ENCODE measurements at places on chromosomes 1 and 21. TPM values are rescaled to one million over a fixed set of nuclear protein-coding genes. Genes with fewer than 3 reads are reported as not detected.

The DMRTA2 gene
- total RNA-seq, result not detected

DNA sequence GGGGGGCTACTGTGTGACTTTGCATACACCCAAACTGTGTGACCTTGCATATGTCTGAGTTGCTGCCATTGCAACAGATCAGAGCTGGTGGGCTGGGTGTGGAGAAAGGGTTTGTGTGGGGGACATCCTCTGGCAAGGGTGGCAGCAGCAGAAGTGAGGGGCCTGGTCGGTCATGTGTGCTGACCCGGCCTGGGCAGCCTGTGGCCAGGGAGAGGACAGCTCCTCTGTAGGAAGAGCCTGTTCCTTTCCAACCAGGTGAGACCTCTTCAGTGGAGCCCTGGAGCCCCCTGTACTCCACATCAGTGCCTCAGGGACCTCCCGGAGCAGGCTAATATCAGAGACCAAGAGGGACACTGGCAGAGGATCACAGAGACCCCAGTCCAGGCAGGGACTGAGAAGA lies 8.3 kb downstream of the PCSK9 start:
- DNase-seq, result no peak

- DNase-seq, result no peak
Measured at GRCh38 chr1:236800002-236800620, 5.0 kb downstream of the MTR start.

The SAMD13 gene
- 0.21 TPM for total RNA-seq

- DNase-seq, result no peak
Measured at GRCh38 chr1:225361176-225361575, 66.7 kb downstream of the LBR start.

The SERINC2 gene
- not detected for total RNA-seq

The NBPF19 gene
- total RNA-seq, result 18.1 TPM

DNA sequence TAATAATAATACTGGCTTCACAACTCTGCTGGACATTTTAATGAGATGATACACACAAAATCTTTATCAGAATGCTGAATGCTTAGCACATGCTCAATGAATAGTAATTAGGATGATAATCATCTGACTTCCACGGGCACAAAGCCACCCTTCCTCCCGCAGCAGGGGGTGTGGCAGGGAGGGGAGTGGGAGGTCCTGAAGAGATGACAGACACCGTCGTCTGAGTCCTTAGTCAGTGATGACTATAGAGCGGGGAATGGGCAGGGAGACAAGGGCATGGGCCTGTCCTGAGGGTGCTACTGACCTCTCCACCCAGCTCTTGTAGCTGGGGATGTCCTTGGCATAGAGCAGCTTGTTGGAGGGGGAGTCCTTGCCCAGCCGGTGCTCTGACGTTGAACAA lies 117.6 kb upstream of the CD34 start:
- no peak for DNase-seq

DNA sequence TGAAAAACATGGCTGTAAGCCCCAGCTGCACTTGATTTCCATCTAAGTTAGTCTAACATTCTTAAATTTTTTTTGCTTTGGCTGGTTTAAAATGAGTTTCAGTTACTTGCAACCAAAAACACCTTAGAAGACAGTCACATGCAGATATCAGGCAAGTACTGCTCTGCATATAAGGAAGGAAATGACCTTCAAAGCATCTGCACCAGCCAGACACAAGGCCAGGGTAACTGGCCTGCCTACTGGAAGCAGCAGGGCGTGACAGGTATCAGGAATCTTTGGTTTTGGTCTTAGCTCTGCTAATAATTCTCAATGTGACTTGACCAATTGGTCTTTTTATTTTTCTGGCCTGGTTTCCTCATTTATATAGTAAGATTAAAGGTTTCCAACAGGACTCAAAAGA lies 33.5 kb downstream of the SCYL3 start:
- DNase-seq, result no peak

DNA sequence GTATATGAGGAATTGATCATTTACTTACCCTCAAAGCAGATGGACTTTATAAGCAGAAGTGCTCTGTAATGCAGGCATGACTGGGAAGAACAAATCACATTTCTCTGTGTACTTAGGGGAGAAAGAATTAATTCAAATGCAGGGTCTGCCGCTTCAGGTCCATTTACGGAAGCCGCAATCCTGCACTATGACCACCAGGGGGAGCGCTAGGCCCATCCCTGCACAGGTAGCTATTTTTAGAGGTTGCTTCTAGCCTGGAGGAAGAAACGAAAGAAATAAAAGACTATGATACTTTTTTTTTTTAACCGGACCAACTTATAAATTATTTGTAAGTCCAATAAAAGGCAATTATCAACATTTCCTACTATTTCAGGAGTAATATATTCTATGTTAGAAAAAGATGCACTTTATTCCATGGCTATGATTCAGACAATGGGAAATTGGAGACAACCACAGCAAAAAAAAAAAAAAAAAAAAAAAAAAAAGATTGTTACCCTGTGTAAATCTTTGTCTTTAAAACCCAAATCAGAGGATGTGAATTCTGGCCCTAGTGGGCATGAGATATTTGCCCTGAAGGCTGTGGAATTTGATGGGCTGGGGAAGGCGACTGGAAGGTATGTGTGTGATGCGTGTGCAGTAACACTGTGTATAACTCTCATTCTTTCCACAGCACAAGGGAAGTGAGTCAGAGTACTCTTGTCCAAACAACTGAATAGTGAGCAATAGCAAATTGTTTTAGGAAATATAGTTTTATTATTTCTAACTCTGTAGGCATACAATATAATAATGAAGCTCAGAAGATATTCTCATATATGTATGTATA lies 12.9 kb upstream of the FYB2 start:
- DNase-seq, result peak; percentile 89

The ELAPOR1 gene
- total RNA-seq, result 32.0 TPM

DNA sequence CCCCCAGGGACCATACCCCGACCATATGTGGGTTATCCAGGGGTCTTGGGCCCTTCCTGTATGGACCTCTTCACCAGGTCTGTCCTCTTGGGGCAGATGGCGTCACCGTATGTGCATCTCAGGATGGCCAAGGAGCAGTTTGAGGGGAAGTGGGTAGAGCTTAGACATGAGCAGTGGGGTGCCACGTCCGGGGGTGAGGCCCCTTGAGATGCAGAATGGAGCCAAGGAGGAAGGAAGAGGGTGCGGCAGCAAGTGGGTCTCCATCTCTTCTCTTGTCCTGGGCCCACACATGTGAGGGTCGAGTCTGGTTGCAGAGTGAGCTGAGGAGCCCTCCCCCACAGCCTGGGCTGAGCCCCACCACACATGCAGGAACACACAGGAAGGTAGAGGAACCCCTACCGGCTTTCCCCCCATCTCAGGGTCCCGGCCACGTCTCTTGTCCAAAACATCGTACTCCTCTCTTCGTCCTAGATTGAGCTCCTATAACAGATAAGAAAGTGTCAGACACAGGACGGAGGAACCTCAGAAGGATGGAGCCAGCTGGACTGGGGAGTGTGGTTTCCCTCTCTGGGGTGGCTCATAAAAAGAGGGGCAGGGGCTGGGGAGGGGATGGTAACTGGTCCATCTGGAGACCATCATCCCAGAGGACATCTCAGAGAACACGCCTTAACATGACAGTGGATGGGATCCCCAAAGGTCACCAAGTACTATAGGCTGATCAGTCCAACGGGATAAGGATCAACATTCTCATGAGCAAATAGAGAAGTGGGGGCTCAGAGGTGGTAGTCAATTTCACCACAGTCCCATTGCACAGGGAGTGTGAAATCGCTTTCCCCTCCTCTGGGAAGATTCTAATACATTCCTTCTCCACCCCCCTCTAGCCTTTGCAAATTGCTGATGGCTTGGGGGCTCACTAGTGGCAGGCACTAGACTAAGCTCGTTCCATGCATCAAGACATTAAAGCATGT lies 79.9 kb downstream of the CD247 start:
- no peak for DNase-seq

DNA sequence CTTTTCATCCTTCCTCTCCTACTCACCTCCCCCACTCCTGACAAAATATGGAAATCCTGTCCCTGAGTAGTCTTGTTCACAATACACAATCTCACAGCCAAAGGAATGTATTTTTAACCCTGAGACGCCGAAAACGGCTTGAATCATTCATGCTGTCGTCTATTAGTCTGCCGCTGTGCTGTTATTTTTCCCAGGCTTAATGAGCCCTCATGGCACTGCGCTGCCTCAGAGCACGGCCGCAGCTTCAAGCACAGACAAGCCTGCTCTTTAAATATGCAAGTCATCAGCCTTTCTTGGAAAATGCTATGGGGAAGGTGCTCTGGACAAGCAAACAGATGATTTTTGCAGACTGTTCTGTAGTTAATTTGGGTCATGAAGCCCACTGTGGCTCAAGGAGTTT lies 302.7 kb downstream of the DISC1 start:
- no peak for DNase-seq

GRCh38 chr1:161068306-161069234 lies 1.1 kb downstream of the ARHGAP30 start:
- DNase-seq, result peak; percentile 96

DNA sequence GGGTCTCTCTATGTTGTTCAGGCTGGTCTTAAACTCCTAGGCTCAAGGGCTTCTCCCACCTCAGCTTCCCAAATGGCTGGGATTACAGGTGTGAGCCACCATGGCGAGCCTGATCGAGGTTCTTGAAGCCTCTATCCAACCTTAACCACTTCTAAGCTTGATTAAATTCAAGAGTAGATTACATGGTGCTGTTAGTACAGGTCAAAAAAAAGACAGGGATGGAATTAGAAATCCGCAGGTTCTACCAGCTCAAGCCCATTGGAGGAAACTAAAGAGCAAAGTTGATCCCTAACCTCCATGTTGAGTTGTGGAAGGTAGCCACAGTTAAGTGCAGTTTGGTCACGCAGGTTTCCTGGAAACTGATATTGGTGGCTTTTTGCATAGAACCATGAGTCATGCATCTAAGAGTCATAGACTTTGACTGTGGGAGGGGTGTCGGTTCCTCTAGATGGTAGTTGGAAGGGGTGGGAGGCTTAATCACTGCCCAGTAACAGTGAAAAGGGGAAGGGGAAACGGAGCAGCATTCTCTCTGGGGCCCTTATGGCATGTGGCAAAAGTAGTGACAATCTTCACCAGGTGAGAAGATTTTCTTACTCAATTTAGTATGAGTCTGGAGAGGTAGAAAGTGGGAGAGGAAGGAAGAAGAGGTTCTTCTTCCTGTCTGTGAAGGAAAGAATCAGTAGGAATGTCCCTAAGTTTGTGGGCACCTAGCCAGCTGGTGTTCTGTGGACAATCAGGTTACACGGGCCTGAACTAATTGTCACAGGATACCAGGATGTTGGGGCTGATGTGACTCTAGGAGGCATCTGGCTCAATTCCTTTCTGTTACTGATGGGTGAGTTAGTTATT lies 7.0 kb downstream of the CD53 start:
- DNase-seq, result peak; percentile 91

The IFT25 gene
- total RNA-seq, result 55.8 TPM

GRCh38 chr1:192133350-192133926 lies 24.8 kb upstream of the RGS18 start:
- DNase-seq, result no peak

GRCh38 chr1:244576259-244576892 lies 76.5 kb upstream of the DESI2 start:
- no peak for DNase-seq

- peak; percentile 85 for DNase-seq
Measured at GRCh38 chr1:154608397-154609270, 648 bp upstream of the ADAR start.

DNA sequence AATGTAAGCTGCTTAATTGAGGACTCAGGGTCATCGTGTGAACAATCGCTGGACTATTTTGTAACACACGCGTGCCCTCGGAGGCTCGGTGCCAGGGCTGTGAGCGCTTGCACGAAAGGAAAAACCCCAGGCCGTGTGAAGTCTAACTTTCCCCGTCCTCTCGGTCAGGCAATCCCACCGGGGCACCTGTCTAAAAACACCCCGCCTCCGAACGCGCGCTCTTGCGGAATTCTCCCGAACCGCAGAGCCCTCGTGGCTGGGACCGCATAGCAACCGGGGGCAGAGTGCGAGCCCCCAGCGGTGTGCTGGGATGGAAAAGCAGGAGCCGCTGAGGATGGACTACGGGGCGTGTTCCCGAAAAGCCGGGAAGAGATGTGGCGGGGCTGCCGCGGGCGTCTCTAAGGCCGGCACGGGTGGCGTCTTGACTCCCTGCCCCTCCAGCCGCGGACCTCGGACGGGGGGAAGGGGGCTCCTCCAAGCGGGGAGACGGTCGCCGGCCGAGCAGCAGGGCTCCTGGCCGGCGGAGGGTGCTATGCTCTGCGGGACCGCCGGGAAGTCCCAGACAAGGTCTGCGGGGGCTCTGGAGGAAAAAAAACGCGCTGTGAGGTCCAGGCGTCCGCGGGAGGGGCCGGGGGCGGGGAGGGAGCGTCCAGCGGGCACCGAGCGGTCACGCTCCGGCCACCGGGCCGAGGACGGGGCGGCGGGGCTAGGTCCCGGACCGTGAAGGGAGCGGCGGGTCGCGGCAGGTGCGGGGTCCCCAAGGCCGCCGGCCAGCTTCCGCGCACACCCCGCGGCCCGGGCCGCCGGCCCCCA lies 936 bp downstream of the ZBTB21 start:
- DNase-seq, result peak; percentile 85

DNA sequence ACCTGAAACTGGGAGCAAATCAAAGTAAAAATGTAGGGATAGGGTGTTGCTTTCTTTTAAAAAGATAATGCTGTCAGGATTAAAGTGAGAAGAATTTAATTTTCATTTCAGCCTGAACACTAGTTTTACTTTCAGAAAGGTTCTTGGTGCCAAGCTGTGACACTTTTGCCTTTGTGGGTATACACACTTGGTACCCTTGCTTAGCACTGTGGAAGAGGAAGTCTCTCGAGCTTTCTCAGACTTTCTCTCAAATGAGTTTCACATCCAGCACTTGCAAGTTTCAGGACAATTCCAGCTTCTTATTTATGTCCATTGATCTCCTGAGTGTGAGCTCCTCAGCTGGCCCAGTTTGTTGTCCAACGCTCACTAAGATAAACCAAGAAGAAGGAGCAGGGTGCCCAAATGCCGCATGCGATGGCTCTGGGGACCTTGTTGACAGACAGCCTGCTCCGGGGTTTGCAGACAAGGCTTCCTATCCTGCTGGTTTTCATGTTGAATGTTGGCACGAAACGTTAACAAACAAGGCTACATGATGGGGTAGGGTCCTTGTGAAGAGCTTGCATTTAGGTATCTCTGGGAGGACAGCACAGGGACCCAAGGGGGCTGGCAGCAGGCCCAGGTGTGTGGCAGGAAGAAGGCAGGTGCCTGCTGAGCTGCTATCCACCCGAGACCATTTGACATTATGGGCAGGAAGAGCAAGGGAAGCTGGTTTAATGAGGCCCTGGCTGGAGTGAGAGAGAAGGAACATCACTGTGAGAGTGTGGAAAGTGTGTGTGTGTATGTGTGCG lies 79.7 kb downstream of the POFUT2 start:
- DNase-seq, result peak; percentile 52

The PTAFR gene
- 0.40 TPM for total RNA-seq

Measured in activated CD4-positive, alpha-beta T cell treated with anti-CD3 and anti-CD28 coated beads, Interleukin-2, amount 10 ng/mL, durations not matched to agents 24 days and 14 days (primary cell).